ENCODE measurements at places on chromosomes 16 and 17.

- no peaks in the 10 kb centered on the region for H3K27me3 ChIP-seq
- H3K36me3 ChIP-seq, result no peaks in the 10 kb centered on the region
- no peaks in the 10 kb centered on the region for H3K4me1 ChIP-seq
- no peak for DNase-seq
- H3K27ac ChIP-seq, result peak overlapping the region; percentile 17
These were observed 44.1 kb upstream of the MYH10 start for GRCh38 chr17:8674344-8675305.

DNA sequence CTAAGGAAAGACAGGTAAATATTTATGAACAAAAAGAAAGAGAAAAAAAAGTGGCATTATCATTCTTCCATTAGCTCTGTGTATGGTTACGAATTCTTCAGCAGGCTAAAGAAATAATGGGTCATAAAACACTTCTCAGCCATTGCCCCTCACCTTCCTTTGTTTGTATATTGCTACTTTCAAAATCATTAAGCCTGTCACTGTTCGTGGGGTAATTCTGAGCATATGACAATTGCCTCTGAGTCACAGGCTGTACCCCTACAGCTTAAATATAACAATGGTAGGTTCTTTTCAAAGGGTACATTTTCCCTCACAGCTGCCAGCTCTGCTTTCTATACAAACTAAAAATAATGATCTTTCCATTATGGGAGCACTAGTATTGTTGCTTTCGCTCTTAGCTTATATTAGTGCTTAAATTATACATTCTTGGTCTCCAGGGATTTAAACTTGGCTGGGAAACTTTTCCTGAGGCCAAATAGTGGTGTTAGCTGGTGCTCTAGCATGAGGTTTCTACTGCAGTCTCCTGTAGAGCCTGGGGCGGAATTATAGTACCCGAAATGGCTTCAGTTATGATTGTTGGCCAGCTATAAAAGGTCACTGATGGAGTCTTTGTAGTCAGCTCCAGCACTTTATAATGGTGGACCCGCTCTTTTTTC, 74.7 kb upstream of the CDH11 start:
- no peaks in the 10 kb centered on the region for H3K4me1 ChIP-seq
- H3K27me3 ChIP-seq, result no peaks in the 10 kb centered on the region
- DNase-seq, result no peak

GRCh38 chr17:15649861-15650421, 30.4 kb upstream of the FBXW10B start:
- peak; percentile 44 for DNase-seq
- peaks cover 36% of the 10 kb centered on the region for H3K4me1 ChIP-seq
- peak overlapping the region; percentile 63 for H3K27ac ChIP-seq
- H3K4me3 ChIP-seq, result peak overlapping the region; percentile 48
- H3K27me3 ChIP-seq, result no peaks in the 10 kb centered on the region

- no peak for DNase-seq
- H3K4me3 ChIP-seq, result no peak overlapping the region
- H3K36me3 ChIP-seq, result no peaks in the 10 kb centered on the region
- H3K27me3 ChIP-seq, result no peaks in the 10 kb centered on the region
These were observed 15.7 kb downstream of the CCDC42 start for GRCh38 chr17:8728971-8729370.
